PC-3 (cell line): ENCODE measurements at places on chromosomes 3 and 15. TPM values are rescaled to one million over a fixed set of nuclear protein-coding genes. Genes with fewer than 3 reads are reported as not detected.

- DNase-seq, result peak; percentile 36
Observed at GRCh38 chr3:160720123-160720746, 35.8 kb upstream of the PPM1L start.

The EOGT gene
- 5.2 and 8.3 TPM in 2 replicates for total RNA-seq

The PEX5L gene
- total RNA-seq, result 0.69 and 0.86 TPM in 2 replicates

- no peak for DNase-seq
Observed at GRCh38 chr3:183766107-183766506, 59.3 kb downstream of the MAP6D1 start.

DNA sequence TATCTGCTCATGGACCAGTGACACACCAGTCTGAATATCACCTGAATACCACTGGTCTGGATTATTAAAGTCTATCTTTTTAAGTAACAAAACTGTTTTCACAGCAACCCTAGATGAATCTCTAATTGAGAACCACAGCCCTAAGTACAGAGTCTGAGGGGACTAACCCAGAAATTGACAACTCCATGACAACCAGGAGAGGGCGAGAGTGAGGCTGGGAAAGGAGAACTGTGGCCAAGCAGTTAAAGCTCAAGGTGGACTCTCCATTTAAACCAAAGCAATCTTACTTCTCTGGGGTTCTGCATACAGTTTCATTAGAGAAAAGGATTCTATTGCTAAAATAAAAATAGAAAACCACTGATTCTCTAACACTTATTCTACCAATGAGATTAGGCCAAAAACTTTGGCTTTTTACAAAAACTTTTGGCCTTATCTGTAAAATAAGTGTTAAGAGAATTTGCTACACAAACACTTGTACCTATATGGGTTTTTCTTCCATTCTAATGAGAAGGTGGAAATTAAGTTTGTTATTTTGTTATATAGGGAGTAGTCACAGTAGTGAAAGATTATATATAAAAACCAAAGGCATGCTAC, 11.4 kb downstream of the NEK10 start:
- peak; percentile 83 for DNase-seq

The CCR3 gene
- total RNA-seq, result 0.22 TPM in 1 of 2 replicates, not detected in the other

GRCh38 chr3:134323966-134324962, 50.0 kb downstream of the AMOTL2 start:
- DNase-seq, result no peak
